ENCODE measurements at places on chromosomes 7 and 10.

DNA sequence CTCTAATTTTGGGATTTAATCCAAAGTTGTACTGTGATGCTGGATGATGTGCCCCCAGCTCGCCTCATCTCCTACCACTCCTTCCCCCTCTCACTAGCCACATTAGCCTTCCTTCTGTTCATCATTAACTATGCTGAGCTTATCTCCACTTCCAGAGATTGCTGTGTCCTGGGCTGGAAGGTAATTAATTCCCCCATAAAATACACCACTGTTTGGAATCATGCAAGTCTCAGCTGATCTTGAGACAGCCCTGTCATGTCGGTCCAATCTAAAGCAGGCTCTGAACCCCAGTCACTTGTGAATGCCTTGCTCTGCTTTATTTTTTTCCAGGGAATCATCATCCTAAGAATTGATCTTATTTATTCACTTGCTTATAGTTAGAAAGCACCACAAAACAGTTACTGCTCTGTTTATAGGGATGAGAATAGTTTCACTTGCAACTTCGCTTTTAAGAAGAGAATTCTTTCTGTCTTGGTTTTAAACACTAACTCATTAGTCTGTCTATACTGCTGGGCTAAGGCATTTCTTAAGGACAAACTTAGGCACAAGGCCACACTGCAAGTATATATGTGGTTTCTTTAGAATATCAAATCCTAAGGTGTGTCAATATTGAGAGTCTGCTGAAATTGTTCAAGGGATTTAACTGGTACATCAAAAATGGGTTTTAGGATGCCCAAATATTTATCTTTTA, 341.1 kb upstream of the SEMA3A start:
- no peak for DNase-seq

- no peak for DNase-seq
Measured at GRCh38 chr10:62745581-62745980, 58.9 kb upstream of the ADO start.

DNA sequence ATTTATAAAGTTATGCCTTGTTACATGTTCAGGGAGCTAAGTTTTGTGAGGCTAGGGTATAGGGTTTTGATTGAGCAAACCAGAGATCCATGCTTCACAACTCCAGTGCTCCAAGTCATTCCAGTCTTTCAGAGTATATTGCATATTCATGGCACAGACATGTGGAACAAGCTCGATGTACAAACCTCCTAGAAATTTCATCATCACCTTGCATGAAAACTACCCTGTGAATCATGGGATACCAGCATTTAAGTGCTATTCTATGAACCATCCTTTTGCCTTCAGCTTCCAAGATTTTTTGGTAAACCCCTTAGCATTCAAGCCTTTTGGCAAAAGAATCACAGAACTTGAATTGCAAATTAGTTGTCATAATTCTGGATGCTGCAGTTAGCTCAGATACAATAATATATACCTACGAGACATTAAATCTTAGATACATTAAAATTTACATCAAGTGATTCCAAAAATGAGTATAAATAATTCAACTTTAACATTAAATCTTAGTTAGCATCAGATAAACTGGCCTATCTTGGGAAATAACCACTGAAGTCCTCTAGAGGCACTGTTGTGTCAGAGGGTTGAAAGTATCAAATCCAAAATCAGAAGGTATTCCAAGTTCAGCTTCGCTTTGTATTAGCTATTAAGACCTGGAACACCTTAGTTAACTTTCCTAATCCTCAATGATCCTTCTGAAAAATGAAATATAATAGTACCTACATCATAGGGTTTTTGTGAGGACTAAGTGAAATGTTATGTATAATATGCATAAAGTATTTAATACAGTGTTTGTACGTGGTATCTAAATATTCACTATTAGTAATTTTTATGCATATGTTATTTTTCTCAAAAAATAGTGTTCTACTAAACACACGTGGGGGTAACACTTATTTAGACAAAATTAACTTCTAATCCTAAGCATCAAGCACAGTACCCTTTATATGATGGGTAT, 55.5 kb upstream of the CABCOCO1 start:
- DNase-seq = no peak

DNA sequence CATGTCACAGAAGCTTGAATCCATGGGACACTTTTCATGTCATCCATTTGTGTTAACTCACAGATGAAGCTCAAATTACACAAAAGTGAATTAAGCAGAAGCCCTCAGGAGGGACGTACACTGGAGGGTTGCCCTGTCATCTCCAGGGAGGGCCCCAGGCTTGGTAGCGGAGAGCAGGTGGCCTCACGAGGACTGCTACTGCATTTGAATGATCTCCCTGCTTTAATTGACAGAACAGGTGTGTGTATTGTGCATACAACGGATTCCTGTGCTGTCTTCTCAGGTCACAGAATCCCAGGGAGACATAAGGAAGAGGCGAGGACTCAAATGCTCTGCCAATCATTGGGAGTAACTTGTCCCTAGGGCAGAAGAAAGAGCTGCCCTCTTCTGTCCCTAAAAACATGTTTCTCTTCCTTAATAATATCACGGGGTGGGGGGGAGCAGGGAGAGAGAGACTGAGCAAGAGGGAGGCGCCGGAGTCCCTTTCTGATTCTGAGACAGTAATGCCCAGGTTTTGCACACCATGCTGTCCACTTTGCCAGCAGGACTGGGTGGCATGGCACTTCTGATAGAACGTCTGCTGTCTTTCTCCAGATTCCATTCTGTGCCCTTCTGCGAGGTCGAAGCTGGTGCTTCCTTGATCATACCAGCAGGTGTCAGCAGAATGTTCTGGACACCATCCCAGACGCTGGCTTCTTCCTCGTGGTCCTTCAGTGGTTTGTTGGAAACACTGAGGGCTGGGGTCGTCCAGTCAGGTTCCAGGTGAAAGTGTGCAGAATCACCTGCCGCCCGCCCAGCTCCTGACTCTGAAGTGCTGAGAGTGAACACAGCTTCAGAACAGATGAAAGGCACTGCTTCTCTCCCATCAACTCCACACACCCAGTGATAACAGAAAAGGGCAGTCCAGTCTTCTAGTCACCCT, 26.2 kb upstream of the RASGEF1A start:
- DNase-seq = peak; percentile 54

DNA sequence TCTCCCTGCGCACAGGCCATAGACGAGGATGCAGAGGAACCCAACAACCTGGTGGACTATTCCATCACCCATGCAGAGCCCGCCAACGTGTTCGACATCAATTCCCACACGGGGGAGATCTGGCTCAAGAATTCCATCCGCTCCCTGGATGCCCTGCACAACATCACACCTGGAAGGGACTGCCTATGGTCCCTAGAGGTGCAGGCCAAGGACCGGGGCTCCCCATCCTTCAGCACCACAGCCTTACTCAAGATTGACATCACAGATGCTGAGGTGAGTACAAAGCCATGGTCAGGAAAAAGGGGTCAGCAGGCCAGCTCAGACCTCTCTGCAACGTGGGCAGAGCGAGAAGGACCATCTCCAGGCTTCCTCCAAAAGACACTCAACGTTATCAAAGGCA, 12.3 kb downstream of the LRIT2 start:
- DNase-seq = no peak

- DNase-seq = no peak
Measured at GRCh38 chr10:22704942-22705341, 9.4 kb downstream of the PIP4K2A start.

DNA sequence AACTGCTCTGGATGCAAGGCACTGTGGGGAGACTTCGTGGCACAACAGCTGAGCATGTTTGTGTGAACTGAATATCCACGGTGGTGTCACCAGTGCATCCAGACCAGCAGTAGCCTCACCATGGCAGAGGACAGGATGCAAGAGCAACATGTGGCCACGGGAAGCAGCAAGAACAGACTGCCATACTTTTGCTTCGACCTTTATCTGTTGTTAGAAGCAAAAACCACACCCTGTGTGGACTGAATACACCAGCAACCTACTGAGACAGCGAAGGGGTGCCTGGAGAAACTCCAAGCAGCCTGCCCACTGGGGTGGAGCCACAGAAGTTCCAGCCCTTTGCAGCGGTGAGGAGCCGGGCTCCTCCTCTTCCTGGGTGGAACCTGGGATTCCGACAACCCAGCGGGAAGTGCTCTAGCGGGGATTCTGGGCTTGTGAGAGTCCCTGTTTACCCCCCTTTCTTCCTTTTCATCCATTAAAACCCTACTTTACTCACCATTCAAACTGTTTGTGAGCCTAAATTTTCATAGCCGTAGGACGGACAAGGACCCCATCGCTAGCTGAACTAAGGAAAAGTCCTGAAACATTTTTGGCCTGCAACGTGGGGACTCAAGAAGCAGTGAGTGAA, 584.9 kb downstream of the GRM8 start:
- peak; percentile 49 for DNase-seq

GRCh38 chr10:5447611-5448071, 35.3 kb downstream of the NET1 start:
- DNase-seq = no peak

DNA sequence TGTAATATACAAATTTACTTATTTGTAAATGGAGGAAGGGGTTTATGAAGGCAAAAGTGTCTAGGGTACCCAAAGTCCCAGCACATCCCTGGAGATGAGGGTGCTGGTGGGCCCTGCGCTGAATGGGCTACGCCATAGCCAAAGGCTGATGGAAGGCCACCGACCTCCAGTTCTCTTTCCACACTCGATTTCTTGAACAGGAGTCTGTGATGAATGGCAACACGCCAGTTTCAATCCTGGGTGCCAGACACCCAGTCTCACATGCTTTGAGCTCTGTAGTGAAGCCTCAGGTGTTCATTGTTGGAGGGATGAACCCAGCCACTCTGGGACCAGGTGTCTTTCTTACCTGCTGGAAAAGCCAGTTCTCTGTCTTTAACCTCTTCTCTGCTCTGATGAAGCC, 752 bp downstream of the LRMDA start:
- no peak for DNase-seq

GRCh38 chr7:88027724-88028123, 93.7 kb downstream of the ADAM22 start:
- no peak for DNase-seq

DNA sequence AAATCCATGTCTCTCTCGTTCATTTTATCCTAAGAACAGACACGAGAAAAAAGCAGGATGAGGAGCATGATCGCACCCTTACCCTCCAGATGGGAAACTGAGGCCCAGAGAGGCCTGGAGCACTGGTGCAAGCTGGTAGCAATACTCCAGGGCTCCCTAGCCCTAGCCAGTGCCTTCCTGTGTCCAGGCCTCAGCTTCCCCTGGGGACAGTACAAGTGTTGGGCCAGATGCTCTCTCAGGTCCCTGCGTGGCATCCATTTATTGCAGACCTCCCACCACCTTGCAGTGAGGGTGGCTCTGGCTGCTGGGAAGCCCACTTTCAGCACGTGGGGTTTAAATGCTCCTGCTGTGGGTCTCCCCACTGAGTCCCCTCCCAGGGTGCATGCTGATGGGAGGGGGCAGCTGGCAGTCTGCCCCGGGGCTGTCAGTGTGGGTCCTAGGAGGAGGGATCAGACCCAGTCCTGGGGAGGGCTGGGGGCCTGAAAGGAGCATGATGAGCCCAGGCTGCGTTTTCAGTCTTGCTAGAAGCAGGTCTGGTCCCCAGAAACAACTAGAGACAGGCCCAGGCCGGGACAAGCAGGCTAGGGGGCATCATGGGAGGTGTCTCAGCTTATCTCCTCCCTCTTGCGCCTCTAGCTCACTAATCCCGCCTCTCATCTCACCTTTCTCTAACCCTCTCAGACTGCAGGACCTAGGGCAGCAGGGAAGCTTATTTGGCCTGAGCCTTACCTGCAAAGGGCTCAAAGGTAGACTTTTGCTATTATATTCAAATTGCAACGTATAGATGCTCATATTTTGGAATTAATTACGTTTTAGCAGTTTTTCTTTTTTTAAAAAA, 662 bp upstream of the PPIF start:
- no peak for DNase-seq

DNA sequence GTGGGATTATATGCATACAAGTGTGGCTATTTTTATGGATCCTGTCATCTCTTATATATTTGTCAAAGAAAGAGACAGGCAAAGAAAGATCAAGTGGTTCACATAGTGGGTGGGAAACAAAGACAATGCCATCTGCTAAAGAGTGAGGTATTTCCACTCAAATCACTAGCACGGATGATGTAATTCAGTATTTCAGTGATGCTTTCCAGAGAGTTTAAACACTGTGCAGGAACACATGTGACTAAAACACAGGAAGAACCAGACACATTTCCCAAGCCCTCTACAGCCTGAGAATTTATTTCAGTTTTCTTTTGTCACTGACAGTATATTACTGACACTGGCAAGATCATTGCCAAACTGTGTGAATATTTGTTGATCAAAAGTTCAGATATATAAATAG, 885.7 kb upstream of the CELF2 start:
- no peak for DNase-seq

DNA sequence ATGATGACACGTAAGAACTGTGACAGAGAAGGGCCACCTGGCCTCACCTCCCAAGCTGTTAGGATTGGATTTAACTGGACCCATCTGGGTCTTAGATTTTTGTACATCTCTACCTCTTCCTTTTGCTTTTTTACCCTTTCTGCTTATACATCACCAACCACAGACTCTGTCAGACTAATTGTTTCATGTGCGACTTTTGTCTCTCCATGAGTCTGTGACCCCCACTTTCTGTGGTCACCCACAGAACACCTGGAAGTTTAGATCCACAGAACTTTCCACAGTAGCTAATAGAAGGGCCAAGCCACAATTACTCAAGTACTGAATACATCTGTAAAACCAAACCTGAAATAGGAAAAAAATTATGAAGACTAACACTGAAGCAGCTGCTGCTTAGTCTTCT, 23.1 kb downstream of the SEC31B start:
- no peak for DNase-seq

DNA sequence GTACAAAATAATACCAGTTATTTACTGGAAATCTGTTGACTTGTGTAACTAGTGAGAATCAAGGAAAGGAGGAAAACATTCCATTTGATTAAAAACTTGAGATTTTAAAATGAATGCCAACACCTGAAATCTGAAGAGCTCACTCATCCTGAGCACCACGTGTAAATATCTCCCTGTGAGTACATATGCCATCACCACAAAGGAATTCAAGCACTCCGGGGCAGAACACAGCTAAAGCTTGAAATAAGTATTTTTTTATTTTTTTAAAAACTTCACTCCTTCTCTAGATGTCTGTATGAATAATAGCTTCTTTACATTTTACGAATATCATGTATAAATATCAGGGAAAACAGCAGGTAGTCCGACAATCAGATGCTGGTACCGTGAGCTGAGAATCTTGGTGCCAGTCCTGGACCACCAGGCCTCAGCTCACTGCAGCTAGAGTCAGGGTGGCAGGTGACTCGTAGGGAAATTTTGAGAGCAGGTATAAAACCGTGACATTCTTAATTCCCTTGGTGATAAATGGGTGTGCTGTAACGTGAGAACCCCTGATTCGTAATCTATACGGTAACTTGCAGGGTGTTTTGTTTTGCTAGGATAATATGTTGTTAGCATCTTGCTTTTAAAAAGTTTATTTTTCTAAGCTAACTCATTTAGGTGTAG, 12.7 kb downstream of the LMTK2 start:
- DNase-seq = peak; percentile 58

- DNase-seq = no peak
Measured at GRCh38 chr7:84009051-84009450, 185.5 kb downstream of the SEMA3A start.
